ENCODE measurements at places on chromosomes 1 and 21.
A peak's percentile ranks its signal among the peaks of the same experiment; 100 is the strongest.

DNA sequence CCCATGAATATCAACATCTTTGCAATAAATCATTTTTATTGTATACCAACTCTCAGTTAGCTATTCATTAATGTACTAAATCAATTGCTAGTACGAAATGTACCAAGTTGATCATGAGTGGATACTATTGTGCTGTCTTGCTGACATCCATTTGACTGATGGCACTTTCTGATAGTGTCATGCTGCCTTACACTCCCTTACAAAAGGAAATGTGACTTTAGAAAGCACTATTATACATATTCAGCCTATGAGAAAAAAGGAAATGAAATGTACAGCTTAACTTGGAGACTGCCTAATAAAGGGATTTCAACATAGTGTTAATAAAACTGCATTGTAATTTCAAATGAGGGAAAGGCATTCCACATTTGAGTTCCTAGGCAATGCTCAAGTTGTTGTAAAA is 52.2 kb downstream of the PLA2G4A start:
- DNase-seq = no peak

- DNase-seq = no peak
Observed at GRCh38 chr1:177425199-177425598, 254.4 kb downstream of the BRINP2 start.

DNA sequence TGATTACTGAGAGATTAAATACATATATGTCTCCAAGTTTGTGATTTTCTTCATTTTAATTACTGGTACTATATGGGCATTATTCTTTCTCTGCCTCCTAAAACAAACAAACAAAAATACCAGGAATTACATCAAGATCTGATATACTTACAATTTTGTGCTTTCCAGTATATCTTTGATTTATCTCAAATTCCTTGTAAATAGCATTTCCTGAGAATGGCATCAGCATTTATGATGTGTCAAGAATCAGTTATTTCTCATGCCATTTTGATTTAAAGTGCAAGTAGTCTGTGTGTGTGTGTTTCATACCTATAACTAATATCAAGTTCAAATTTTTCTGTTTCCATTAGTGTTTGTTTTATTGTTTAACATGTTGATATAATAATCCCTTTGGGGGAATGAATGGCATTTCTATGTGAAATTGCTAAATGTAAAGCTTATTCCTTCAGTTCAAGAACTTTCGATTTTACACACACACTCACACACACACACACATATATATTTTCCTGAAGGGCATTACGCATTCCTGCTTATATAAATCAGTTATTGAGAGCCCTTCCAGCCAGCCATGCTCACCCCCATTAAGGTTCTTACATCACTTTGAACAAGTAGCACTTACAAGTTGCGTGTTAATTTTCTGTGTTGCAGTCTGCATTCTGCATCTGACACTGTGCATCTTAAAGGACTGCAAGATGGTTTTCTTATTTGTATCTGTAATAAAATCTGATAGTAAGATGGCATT is 102.7 kb downstream of the NEK7 start:
- DNase-seq = no peak

DNA sequence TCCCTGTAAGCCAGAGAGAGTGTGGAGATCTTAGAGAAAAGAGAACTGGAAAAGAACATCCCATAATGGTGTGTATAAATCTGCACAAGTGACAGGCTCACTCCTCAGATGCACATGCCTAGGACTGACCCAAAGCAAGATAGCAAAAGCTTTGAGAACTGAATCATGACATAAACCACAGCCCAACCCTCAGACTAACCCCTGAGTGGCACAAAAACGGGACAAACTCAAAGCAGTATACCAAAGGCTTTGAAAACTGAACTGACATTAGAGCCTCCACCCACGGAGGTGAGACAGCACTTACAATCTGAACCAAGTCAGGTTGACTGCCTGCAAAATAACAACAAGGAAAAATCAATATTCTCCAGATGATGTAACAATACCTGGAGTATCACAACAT is 70.8 kb downstream of the TIAM1 start:
- no peak for DNase-seq

GRCh38 chr1:235275836-235276235 is 52.1 kb downstream of the ARID4B start:
- no peak for DNase-seq

GRCh38 chr1:156654700-156655099 is 12.8 kb downstream of the BCAN start:
- DNase-seq = no peak

DNA sequence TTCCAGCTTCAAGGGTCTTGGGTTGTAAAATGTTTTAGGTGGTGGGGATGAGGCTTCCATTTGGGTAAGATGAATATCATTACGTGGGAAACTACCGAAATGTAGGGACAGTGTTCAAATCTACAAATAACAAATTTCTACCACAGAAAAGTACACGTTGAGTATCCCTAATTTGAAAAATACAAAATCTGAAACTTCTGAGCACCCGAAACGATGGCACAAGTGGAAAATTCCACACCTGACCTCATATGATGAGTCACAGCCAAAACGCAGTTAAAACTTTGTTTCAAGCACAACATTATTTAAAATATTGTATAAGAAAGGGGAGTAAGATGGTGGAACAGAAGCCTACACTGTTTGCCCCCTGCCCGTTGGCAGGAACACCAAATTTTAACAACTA is 8.8 kb upstream of the HENMT1 start:
- no peak for DNase-seq

- DNase-seq = no peak
Observed at GRCh38 chr1:61370913-61371279, 288.5 kb downstream of the NFIA start.

GRCh38 chr1:92990828-92991227 is 29.6 kb upstream of the DIPK1A start:
- no peak for DNase-seq

DNA sequence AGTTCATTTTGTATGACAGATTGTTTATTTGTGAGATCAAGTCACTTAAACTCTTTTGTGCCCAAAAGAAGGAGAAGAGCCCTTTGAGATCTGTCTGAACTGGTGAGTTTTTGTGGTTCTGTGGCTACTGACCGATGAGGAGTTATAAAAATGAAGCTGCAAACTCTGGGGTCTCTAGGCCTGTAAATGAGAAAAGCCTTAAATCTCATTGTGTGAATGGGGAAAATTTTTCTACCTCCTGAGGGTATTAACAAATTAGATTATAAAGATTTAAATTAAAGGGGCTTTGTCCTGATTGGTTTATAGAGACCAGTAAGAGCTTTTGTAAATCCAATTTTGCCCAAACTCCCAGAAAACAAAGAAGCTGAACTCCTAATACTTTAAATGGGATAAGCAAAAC is 9.7 kb upstream of the KLF17 start:
- DNase-seq = no peak

DNA sequence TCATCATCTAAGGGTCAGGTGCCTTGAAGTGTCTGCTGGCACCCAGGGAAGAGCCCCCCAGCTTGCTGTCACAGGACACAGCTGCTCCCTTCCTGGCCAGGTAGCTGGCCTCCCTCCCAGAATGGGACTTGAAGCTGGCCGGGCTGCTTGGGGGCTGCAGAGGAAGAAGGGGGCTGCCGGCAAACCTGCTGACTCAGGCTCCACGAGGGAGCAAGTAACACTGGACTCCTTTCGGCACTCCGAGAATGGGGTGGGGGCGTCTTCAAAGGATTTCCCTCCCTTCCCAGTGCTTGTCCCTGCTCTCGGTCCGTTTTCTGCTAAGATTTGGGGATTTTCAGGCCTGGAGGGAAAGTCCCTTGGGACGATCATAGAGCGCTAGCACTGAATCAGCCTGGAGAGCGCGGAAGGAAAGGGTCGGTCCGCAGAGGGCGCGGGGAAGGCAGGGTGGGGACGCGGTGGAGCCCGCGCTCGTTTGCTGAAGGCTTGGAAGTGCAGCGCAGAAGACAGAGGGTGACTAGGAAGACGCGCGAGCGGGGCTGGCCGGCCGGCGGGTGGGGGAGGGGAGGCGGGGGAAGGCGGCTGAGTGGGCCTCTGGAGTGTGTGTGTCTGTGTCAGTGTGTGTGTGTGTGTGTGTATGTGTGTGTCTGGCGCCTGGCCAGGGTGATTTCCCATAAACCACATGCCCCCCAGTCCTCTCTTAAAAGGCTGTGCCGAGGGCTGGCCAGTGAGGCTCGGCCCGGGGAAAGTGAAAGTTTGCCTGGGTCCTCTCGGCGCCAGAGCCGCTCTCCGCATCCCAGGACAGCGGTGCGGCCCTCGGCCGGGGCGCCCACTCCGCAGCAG is at the start of gene CSF1:
CSF1 (plus strand) TSS at position 727 of the 840 bp plus-strand sequence. CDS start 175 bp downstream, outside the sequence.
- peak; percentile 71 for DNase-seq

GRCh38 chr1:164560556-164560955 is 1.6 kb downstream of the PBX1 start:
- no peak for DNase-seq

GRCh38 chr1:210246447-210246846 is 13.9 kb downstream of the SERTAD4 start:
- no peak for DNase-seq

DNA sequence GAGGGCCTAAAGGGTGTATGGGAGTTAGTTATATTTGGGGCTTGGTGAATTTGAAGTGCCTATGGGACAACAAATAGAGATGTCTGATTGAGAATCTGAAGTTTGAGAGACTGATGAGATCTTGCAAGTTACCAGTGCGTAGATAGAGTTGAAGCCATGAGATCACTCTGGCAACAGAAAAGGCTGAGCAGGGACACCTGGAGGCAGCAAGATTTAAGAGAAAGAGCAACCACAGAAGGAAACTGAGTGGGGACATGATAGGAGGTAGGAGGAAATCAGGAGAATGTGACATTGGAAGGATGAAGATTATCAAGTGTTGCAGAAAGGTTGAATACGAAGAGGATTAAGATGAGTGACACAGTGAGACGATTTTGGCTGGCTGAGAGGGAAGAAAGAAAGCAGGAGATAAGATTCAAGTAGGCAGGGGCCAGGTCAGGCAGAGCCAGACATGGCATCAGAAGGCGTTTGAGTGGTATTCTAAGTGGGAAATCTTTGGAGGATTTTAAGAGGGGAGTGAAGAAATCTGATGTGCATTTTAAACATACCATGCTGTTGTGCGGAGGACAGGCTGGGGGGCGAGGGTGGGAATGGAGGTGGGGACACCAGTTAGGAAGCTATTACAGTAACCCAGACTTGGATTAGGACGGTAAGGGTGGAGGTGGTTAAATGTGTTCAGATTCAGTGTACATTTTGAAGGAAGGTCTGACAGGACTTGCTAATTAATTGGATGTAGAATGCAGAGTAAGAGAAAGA is 3.0 kb upstream of the MPL start:
- DNase-seq = no peak

DNA sequence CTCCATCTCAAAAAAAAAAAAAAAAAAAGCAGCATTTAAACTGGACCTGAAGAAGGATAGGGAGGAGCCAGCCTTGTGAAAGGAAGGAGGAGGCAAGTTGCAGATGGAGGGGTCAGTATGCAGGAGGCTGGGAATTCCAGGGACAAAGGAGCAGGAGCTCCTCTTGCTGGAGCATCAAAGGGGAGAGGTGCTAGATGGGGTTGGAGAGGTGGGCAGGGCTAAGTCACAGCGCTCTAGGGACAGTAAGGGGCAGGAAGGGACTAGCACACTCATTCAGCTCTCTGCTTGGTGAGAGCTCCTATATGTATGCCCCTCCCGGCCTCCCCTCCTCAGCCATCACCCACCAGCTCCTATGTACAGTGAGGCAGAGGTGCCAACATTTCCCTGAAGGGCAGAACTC is 26.8 kb downstream of the MAP7D1 start:
- DNase-seq = no peak

GRCh38 chr1:157399343-157399983 is 152.9 kb downstream of the FCRL5 start:
- no peak for DNase-seq

DNA sequence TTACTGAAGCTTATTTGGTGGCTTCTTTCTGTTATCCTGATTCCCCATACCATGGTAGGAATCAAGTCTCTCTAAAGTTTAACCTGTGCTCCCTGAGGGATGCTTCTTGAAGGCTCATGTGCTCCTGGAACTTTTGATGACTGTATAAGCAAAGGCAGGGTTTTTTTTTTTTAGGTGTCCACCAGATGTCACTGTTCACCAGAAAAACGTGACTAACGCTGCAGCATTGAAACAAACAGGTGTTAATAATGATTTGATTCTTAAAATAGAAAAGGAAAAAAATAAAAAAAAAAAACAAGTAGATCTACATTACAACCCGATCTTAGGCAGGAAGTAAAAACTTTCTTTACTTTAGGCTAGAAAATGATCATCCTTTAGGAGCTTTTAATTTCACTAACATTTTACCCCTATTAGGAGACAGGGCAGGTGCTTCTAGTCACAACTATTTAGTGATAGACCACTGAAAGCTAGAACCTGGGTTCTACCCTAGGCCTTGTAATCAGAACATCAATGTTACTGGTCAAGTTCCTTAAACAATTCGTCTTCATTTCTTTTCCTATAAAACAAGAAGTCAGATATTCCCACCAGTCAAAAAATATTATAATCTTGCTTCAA is 223.0 kb downstream of the PLA2G4A start:
- DNase-seq = no peak

DNA sequence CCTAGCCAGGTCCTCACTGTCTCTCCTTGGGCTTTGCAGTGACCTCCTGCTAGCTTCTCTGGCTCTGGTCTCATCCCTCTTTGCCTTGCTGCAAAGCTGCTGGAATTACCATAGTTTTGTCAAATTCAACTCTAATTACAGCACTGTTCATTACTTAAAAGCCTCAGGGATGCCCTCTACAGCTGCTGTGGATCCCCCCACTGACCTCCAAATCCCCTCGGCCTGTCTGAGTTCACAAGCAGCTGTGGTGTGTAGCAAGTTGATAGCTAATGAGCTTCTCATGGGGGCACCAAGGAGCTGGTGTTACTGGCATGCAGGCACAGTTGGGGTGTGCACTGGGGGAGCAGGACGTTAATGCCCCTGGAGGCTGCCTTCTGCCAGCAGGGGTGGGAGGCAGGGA is 24.8 kb downstream of the NIPAL3 start:
- DNase-seq = no peak

DNA sequence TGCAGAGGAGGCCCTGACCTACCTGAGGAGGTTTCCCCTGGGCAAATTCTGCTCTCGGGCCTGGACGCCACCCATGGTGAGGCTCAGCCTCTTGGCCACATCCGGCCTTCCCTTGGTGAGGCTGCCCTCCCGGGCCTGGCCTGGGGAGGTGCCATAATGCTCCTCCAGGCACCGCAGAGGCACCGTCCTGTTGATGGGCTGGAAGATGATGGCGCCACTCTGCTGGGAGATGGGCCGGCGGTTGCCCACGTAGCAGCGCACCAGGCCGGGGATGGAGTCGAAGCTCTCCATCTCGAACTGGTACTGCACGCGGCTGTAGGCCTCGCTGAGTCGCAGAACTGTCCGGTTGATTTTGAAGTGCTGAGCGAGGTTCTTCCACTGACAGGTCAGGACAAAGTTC is 92.7 kb downstream of the BCAR3 start:
- no peak for DNase-seq

GRCh38 chr1:5820026-5820421 is 172.2 kb downstream of the NPHP4 start:
- DNase-seq = no peak

GRCh38 chr1:41741244-41741643 is 177.5 kb downstream of the HIVEP3 start:
- DNase-seq = peak; percentile 69

DNA sequence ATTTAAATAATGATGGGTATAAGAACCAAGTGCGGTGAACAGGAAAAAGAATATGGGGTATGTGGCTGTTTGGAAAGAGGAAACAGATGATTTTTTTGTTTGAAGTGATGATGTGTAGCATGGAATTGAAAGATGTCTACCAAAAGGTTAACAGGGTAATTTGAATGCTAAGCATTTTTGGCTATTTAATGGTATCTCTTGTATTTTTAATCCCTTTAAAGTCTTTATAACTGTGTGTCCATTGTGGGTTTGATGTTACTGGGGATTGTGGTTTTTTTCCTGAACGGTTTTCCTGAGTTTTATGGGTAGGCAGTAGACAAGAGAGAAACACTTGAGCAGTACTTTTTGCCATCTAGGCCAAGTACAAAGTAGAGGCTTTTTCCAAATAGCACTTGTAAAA is 63.2 kb downstream of the PRDM2 start:
- no peak for DNase-seq

All from stimulated activated CD4-positive, alpha-beta T cell treated with anti-CD3 and anti-CD28 coated beads, Interleukin-2, amount 100 ng/mL, for 4 hours (primary cell).